ENCODE measurements at places on chromosomes 7 and 10.

DNA sequence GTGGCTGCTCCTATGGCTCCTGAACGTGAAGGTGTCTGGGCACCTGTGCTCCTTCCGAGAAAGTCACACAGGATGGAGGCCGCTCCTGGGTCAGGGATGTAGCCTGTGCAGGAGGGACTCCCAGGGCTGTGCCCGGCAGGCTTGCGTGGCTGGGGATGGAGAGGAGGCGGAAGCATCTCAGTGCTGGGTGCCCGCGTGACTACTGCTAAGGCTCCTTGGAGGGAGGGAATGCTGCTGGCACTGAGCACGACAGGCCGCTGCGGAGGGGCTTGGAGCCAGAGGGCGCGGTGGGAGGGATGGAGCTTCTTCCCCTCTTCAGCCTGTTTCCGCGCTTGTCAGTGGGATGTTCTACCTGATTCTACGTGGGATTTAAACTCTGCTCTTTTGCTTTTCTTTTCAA is 35.0 kb downstream of the ADCY1 start:
- DNase-seq = no peak

- DNase-seq = peak; percentile 74
Measured at GRCh38 chr7:101058355-101058754, 26.9 kb upstream of the TRIM56 start.

DNA sequence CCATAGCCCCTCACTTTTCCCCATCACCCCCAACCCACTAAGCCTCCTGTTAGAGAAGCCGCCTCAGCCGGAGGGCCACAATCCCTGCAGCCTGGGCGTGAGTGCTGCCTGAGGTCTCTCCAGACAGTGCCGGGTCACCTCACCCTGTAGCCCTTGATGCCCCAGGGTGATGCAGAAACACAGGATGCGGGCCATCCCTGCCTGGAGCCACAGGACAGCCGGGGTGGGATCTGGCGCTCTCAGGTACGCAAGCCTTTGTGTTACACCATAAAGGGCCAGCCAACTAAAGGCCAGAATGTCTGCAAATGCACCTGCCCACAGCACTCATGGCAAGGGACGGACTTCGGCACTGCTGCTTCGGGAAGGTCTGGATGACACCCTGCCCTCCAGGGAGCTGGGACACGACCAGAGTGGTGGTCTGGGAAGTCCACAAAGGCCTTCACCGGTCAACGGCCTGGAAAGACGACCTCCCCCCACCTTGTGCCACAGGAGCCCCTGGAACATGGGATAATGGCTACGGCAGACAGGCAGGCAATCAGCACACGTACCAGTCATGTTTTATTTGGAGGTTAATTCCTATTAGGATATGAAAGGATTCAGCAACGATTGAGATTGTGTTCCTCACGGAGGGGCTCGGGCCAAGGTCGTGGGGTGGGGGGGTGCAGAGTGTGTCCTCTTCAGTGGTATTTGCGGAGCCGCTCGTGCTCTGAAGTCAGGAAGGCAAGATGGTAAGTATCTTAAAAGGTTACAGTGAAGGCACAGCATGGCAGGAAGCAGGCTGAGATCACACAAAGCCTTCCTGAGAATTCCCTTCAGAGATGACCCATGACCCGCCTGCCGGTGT is 8.1 kb downstream of the ATP5MF start:
- DNase-seq = no peak

DNA sequence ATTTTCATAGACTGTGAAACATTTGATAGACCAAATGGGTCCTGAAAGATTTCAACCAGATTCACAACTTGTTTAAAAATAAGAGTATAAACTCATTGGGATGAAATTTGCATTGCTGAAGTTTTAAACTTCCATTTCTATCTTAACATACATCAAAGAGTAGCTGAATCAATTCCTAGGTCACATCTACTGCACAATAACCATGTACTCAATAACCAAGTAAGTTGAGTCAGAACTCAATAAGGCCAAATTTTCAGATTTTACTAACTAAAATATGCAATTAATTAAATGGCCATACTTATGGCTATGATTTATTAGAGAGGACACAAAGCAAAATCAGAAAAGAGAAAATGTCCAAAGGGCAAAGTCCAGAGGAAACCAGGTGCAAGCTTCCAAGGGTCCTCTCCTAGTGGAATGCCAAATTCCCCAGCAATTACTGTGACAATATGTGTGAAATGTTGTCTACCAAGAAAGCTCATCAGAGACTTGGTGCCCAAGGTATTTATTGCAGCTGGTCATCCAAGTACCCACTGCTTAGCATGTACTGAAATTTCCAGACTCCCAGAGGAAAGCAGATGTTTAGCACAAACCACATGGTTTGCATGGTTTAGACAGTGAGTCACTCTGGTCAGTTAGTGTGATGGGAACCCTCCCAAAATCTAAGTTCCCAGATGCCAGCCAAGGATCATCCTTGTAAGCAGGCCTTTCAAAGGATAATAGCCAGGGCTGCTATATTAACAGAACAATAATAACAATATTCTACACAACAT is 238.9 kb downstream of the IPMK start:
- DNase-seq = no peak

- no peak for DNase-seq
Measured at GRCh38 chr10:28925121-28925663, 247.9 kb downstream of the BAMBI start.

GRCh38 chr7:156781972-156782371 is 111.0 kb downstream of the LMBR1 start:
- DNase-seq = no peak

DNA sequence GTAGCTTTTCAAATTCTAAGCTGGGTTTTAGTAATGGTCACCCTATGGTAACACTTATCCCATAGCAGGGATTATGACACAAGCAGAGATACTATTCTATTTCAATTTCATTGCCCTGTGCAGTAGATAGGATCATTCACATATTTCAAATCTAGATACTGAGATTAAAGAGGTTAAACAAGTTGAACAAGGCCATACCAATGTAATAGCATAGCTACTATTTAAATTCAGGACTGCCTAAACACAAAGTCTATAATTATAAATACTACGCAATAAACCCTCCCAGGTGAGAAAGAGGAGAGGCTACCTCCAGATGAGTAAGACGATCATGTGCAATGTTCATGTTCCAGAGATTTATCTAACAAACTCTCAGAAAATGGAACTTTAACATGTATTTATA is 1.1 kb downstream of the LIPM start:
- no peak for DNase-seq

GRCh38 chr10:22667093-22667480 is 47.3 kb downstream of the PIP4K2A start:
- DNase-seq = no peak

GRCh38 chr10:125123476-125124114 is 36.8 kb downstream of the CTBP2 start:
- no peak for DNase-seq

DNA sequence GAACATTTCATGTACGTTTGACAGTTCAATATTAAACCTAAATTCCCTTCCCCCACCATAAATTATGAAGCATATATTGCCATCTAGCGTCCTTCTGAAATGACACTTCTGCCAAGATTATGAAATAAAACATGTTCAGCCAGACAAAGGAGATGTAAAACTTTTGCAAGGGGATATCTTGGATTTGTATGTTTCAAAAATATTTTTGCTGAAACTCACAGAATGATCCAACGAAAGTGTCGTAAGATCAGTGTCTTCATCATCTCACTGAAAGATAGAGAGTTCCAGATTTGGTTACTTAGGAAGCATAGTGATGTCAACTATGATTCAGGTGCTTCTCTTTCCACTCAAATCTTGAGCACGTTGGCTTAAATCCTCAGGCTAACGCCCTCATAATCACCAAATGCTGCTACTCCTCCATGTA is 904.3 kb downstream of the XPNPEP1 start:
- DNase-seq = no peak
